NCI-H187 treated with DMSO at 0.1 percent for 48 hours (cell line): ENCODE measurements at places on chromosomes 1 and 21.

- DNase-seq, result no peak
These were observed 876 bp downstream of the DENND2C start for GRCh38 chr1:114668784-114669561.

DNA sequence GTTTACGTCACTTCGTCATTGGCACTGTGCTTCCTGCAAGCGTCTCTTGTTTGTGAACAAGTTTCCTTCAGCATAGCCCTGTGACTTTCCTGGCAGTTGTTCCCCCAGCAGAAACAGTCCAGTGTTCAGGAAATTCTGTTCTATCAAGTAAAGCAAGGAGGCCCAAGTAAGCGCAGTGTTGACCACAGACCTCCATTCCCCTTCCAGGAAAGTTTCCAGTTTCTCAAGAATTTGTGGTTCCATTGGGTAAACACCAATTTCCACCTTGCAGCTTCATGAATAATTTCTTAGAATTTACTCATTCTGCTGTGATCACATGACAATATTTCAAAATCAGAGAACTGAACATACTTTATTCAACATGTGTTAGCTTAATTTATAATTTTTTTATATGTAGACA is 88.5 kb upstream of the ETV3 start:
- no peak for DNase-seq

DNA sequence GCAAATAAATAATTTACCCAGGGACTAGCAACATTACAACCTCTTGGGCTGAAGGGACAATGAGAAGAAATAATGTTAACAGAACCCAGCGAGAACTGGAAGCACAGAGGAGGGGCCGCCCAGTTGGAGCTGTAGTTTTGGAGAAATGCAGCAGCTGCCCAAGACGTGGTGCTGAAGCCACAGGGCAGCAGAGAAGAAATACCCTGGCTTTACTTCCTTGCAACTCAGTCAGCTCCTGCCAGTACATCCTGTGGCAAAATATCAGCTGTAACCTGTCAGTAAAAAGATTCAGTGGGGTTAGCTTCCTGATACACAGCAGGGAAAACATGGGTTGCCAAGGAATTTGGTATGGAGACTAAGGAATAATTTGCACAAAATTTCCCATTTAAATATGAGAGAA is 283.6 kb upstream of the USP25 start:
- DNase-seq, result no peak

DNA sequence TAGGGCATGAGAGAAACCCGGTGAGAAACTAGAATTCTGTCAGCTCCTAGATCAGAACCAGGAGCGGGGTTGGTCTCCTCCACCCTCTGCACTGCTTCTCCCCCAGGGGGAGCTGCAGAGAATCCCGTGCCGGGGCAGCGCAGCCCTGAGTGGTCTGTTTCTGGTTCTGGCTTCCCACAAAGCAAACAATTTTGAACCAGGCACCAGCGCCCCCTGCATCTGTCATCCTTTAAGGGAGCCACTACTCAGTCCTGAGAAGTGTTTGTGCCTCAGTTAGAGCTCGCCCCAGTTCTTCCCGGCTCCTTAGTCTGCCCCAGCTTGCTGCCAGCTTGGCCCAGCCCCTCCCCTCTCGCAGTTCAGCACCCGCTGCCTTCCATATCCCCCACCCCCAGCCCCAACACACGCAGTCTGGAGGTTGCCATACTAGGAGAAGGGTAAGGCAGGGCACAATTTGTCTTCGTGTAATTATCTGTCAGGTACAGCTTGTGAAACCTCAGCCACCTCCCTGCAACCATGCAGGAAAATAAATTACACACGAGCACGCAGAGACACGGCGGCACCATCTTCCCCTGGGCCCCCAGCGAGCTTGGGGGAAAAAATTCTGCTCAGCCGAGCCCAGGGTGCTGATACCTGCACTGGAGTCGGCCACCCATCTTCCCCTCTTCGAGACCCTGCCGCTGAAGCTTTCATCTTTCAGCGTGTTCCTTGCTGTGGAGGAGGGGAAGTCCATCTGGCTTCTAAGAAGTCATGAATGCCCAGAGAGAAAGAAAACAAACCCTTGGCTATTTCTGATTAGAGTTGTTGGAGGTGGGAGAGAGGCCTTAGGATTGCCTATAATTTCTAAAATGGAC is 62.6 kb upstream of the CD1D start:
- DNase-seq, result no peak

DNA sequence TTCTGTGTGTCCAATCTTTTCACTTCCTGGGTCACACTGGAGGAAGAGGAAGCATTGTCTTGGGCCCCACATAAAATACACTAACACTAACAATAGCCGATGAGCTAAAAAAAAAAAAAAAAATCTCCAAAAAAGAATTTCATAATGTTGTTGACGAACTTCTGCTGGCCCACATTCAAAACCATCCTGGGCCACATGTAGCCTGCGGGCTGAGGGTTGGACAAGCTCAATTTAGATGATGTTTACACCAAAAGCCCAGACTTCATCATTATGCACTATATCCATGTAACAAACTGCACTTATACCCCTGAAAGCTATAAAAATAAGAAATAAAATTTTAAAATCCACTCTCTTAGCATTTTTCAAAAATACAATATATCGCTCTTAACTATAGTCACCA is 187.8 kb upstream of the PTBP2 start:
- no peak for DNase-seq

- no peak for DNase-seq
These were observed 41.7 kb downstream of the LRP8 start for GRCh38 chr1:53285969-53286760.

GRCh38 chr21:32427958-32428623 is 15.6 kb downstream of the EVA1C start:
- DNase-seq, result no peak

DNA sequence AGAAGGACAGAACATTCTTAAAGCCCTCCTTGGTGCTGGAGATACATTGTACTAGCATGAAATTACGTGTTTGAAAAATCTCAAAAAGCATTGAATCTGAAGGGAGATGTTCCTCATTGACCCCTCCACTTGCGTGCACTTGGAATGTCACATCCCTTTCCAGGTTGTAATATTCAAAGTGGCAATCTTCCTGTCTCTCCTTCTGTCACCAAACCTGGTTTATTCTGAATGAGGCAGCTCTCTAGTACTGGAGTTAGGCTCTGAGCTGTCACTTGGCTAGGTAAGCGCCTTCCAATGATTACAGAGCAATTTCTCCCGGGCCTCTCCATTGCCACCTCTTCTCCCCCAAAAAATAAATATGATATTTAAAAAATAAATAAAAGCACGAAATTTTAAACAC is 855 bp downstream of the DSCAM start:
- no peak for DNase-seq

DNA sequence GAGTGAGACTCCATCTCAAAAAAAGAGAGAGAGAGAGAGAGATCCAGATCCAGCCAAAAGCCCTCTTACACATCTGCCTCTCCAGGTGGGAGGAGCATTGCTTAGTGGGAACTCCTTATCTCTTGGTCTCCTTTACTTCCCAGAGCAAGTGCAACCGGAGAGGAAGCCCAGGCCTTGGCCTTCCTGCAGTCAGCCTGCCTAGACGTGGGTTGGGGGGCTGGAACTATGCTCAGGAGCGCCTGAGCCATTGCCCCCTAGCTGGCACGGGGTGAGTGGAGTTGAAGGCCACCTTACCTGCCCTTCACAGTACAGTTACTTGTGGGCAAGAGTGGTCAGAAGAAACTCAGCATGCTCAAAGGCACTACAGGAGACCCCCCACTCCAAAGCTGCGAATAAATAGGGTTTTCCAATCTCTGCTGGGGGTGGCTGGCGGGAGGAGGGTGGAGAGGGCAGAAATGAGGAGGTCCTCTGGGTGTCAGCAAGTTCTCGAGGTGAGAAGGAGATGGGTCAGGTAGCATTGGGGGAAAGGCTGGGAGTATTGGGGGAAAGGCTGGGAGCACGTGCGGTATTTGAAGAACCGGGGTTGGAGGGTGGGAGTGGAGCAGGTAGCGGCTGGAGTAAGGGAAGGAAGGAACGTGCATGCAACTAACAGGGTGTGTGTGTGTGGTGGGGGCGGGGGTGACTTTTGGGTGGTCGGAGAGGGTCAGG is 4.7 kb upstream of the DMBX1 start:
- DNase-seq, result no peak

DNA sequence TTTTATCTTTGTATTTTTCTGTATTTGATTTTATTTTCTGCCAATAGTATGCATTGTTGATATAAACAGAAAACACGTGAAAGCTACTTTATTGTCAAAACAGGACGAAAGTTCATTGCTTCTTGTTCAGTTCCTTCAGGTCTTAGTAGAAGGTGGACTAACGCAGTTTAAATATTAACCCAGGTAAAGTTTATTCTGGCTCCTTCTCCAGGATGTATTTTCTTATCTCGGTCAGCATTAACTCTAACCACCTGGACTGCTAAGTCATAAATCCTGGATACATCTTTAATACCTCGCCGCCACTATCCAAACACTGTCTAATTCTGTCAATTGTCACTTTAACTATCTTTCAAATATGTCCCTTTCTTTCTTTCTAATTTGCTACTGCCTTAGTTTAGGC is 5.7 kb upstream of the SOAT1 start:
- no peak for DNase-seq

DNA sequence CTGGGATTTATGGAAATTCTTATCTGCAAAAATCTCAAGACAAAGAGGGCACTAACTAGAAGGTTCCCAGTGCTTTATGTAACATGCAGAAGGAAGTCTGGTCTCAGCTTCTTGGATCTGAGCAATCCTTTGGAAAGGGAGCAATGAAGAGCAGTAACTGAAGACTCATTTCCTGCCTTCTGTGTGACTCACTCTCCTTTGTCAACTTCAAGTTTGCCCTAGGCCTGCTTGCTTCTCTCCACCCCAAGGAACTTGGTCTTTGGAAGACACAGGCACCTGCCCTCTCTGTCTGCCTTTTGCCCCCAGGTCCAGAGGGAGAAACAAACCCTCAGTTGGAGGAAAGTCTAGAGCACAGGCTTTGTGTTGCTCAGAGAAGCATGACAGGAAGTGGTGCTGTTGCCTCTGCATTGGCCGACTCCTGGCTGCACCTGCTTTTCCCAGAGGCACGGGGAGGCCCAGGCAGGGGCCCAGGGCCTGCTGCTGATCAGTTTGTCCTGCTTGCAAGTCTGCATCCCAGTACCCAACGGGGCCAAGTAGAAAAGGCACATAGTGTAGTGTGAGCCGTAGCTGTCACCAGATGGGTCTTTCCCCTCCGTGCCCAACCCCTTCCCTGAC is 137.2 kb downstream of the DHRS3 start:
- DNase-seq, result no peak

- DNase-seq, result peak; percentile 72
These were observed 442.6 kb downstream of the PRDM2 start for GRCh38 chr1:14142397-14143100.

DNA sequence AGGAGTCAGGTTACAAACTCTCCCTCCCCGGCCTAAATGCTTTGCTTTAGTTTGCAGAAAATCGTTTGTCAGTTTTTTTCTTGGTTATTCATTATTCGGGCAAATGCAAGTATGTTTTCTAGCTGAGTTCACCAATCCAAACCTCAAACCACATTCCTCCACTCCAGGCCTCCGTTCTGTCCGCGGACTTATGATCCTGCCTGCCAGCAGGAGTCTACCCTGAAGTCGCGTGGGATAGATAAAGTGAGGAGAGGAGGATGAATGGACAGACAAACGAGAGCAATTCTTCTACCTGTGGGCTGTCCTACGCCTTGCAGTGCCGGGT is 1.3 kb downstream of the ADAMTS1 start:
- no peak for DNase-seq

DNA sequence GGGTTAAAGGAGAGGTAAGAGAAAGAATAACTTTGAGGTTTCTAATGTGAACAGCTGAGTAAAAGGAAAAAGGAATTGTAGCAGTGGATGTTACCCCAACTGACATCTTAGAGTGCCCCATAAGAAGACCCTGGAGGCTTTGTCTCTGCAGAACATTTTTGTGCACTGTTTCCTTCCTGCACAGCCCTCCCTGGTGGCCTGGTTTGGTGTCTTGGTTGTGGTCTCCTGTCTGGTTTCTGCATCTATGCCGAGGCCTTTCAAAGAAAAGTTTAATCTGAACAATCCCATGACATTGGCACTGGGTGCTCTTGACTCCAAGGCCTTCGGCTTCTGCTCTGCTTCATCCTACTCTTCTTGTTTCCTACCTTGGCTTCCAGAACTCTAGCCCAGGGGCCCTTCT is 57.8 kb downstream of the RHOU start:
- DNase-seq, result no peak

DNA sequence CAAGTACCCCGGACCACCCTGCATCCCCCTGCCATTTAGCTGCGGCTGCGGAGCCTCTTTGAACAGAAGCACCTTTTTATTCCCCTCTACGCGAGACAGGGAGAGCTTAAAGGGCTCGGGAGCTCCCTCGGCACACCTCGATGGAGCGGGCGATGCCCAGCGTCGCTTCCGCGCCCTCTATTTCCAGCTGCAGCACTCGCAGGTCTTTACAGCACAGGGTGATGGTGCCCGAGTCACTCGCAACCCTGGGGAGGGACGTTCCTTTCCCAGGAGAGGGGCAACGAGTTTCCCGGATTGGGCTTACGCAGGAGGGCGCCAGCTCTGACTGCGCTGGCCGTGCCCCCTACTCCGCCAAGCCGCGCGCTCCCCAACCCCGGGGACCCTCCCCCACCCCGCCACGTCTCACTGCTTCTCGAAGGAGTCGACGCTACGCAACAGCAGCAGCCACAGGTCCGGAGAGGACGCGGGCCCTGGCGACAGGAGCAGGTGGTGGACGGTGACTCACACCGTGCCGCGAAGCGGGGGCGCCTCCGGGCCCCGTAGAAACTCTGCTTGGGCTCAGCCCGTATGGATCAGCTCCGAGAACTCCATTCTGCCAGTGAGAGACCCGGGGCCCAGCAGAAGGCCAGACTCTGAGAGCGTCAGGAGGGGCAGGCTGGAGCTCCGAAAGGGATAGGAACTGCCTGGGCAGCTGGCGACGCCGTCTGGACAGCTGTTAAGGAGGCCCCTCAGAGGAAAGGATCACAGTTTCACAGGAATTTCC is 5.8 kb upstream of the FAM167B start:
- no peak for DNase-seq

- no peak for DNase-seq
These were observed 1350.4 kb downstream of the AMY1C start for GRCh38 chr1:105100102-105100501.

- DNase-seq, result no peak
These were observed 38.8 kb upstream of the SRSF10 start for GRCh38 chr1:24018611-24019580.

GRCh38 chr1:228323401-228323800 is 83.2 kb downstream of the TRIM11 start:
- DNase-seq, result no peak

DNA sequence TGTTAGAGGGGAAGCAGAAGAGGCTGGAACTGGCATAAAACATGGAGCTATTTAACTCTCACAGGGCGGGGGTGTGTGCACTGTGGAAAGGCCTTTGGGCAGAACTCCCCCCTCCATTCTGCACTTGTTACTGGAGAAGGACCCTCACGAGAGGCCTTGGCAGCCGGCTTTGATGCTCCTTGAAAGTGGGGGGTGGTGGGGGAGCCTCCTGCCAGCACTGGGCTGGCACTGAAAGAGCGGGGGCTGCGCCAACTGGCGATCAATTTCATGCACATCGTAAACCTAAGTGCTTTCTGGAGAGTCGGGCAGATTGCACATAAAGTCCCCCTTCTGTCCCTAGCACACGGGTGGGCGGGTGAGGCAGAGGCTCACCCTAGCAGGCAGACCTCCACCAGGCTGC is 28.9 kb downstream of the FOXO6 start:
- no peak for DNase-seq
